ENCODE measurements at places on chromosomes 4 and X.

GRCh38 chr4:77538574-77539157, 67.0 kb upstream of the CXCL13 start:
- DNase-seq: no peak

GRCh38 chr4:73187325-73187724, 71.3 kb downstream of the ANKRD17 start:
- no peak for DNase-seq

GRCh38 chr4:102761296-102761701, 531 bp upstream of the MANBA start:
- DNase-seq: no peak

GRCh38 chr4:96003951-96004740, 164.3 kb downstream of the PDHA2 start:
- no peak for DNase-seq

DNA sequence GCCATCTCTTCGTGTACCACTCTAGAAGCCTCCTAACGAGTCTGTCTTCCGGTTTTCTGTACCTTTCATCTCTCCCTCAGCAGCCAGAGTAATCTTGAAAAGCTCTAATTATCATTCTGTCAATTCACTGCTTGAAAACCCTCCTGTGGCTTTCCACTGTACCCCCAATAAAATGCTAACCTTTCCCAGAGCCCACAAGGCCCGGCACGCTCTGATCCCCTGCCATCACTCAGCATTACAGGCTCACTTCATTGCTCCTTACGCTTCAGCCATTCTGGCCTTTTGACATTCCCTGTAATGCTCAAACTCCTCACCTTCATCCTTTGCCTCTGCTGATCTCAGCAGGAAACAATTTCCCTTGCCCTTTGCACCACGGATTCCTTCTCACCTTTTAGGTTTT, 112.9 kb downstream of the ARHGAP10 start:
- no peak for DNase-seq

DNA sequence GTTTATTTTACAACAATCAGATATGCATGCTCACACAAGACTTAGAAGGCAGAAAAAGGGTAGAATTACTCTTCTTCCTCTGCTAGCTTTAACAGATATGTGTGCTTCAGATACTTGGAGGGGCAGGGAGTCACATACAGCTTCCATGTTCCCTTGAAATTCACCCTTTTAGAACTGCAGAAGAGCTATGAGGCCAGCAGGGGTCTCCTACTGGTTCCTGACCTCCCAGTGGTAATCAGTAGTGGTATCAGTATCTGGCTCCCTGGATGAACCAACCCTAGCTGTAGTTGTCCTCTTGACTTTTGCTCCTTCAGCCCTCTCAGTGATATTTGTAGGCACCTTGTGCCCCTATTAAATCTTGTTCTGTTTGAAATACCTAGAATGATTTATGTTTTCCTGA, 81.5 kb downstream of the RCHY1 start:
- no peak for DNase-seq

- no peak for DNase-seq
Observed at GRCh38 chr4:156038772-156039171, 85.1 kb upstream of the CTSO start.

GRCh38 chr4:12122316-12122715, 693.6 kb upstream of the HS3ST1 start:
- DNase-seq: no peak

GRCh38 chrX:15881381-15881897, 26.8 kb upstream of the AP1S2 start:
- DNase-seq: no peak

GRCh38 chr4:53019485-53020382, 157.6 kb downstream of the RASL11B start:
- DNase-seq: no peak

DNA sequence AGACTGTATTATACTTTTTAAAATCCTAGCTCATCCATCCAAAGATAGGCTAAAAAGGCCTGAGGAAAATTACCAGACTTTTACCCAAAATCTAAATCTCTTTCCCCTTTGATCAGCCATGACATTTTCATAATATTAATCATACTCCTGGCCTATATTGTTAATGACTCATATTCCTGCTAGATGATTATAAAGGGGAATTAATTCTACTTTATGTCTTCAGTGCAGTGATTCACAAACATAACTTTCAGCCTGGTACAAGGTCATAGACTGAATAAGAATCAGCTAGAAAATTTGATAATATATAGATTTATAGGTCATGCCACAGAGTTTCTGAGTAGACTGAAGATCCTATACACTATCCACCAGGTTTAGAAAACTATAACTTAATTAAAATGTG, 1905.4 kb downstream of the C4orf33 start:
- no peak for DNase-seq

DNA sequence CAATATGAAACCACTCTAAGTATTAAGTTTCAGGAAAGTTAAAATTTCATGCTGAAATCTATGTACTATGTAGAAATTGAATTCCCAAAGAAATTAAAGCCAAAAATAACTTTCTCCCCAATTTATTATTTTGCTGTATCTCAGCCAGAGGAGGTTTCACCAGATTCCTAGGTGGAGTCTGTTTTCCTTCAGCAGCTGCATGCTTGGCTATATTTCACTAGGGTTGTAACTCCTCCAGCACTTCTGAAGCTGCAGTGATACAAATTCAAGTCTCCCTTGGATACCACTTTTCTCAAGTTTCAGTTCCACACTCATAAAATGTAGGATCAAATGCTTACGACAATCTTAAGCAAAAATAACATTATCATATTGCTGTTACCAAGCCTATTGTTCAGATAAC, 41.2 kb upstream of the ZC4H2 start:
- DNase-seq: no peak

DNA sequence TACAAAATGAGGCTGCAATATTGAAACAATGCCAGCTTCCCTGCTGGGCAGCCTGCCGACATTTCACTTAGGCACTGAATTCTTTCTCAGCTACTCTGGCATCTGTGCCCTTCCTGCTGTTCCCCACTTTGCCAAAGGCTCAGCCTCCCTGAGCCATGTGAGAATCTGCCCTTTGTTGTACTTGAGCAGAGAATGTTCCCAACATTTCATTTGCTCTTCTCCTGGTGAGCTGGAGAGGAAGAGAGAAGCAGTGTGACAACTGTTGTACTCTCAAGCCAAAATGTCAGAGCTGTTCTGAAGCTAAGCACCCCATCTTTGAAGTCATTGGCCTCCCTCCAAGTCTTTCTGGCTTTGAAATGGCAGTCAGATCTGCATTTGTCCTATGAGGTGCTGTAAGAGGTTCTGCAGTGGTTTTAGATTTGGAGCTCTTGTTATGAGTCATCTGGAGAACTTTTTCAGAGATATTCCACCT, 32.5 kb downstream of the LANCL3 start:
- no peak for DNase-seq

DNA sequence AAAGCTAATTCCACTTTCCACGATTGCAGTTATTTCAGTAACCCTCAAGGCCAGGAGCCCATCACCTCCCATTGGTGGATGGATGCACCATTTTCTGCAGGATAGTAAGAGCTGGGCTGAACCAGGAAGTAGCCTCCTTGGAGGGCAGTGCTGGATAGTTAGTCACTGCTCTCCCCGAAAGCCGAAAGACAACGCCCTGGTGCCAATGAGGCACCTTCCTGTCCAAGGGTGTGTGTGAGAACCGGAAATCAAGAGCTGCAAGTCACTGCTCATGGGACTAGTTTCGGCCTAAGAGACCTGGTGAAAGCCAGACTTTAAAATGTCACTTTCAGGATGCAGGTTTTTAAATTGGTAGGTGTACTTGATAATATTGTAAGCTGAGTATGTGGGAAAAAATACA, 203.8 kb upstream of the HS3ST1 start:
- DNase-seq: no peak

DNA sequence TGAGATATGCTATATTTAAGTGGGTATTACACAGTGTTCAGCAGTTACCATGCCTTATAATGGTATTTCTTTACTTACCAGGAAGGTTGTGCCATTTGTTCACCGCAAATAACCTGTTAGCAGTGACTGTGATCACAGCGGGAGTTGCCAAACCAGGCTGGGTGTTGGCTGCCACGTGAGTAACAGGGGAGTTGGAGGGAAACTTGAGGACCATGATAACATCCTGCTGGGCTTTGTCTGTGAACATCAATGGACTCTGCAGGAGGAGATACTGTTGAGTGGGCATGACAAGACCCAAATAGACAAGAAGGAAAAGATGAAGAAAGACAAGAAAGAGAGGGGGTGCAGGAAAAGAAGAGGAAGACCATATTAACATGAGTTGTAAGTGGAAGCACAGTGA, 242.9 kb downstream of the DCLK2 start:
- no peak for DNase-seq

- no peak for DNase-seq
Observed at GRCh38 chr4:124768596-124769365, 56.2 kb upstream of the ANKRD50 start.

GRCh38 chrX:49760290-49760890, 64.6 kb upstream of the PAGE1 start:
- no peak for DNase-seq

GRCh38 chr4:103137446-103137827, 37.8 kb upstream of the BDH2 start:
- DNase-seq: no peak

DNA sequence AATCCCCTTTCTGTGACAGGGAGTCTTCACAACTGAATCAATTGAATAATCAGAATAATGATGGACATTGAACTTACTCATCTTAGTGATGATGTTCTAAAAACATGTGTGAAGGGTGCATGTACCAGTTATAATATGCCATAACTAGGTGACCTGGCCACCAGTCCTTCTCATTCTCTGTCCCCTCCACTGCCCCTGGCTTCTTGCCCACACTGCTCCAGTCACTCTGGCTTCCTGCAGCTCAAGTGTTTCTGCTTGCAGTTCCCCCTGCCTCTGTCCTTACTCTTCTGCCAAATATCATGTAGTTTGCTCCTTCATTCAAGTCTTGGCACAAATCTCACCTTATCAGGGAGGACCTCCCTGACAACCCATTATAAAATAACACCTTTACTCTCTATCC, 168.1 kb upstream of the SLC7A11 start:
- no peak for DNase-seq

GRCh38 chr4:87030755-87031441, 96.1 kb downstream of the AFF1 start:
- no peak for DNase-seq

DNA sequence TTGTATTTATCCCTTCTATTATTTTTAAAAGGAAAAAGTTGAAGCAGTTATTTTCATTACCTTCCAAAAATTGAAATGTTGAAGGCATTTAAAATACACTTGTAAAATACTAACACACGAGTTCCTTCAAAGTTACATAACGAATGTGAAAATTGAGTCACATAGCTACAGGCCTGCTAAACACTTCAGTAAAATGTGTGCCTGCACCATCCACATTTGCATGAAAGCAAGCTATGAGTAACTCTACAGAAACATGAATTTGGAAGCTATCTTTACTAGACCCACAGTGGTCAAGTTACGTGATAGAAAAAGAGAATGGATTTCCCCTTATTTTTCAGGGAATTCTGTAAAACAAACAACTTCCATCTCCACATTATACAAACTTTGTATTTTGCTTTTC, 1148.8 kb upstream of the PCDH7 start:
- DNase-seq: no peak

GRCh38 chr4:17236686-17237085, 275.2 kb downstream of the QDPR start:
- DNase-seq: no peak

GRCh38 chrX:77444545-77444944, 2.6 kb upstream of the FGF16 start:
- DNase-seq: no peak

Data from stimulated activated CD4-positive, alpha-beta T cell treated with anti-CD3 and anti-CD28 coated beads, TNF-alpha, amount 100 ng/mL, for 4 hours (primary cell).